ENCODE measurements at places on chromosomes 5 and 9.

GRCh38 chr5:163938595-163938994 lies 433.2 kb downstream of the MAT2B start:
- no peak for DNase-seq

- no peak for DNase-seq
These were observed 60.9 kb upstream of the IL17B start for GRCh38 chr5:149439899-149440542.

- no peak for DNase-seq
These were observed 159.1 kb downstream of the LURAP1L start for GRCh38 chr9:12933957-12934356.

DNA sequence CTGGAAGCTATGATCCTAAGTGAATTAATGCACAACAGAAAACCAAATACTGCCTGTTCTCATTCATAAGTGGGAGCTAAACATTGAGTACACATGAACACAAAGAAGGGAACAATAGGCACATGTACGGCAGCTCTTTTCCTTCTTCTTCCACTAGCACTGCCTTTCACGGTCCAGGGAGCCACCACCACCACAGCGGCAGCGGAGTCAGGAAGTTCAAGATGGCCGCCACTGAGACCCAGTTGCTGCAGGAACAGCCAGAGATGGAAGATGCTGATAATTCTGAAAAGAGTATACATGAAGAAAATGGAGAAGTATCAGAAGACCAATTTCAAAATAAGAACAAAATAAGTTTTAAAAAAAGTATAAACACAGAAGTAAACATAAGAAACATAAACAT lies 39.5 kb upstream of the TNFSF15 start:
- DNase-seq, result no peak

DNA sequence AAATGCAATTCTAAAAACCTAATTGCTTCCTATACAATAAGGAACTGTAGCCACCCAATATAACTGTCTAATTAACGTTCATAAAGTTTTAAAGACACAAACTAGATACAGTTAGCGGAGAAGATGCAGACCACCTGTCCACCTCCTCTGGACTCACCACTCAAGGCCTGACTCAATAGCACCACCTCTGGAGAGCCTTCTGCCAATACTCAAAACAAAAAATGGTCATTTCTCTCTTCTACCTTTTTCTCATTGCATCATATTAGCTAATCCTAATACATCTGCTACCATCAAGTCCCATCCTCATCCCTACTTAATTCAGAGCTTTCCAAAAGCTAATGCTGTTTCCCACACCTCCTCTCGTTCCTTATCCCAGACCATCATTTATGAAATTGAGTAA lies 159.9 kb downstream of the MLLT3 start:
- DNase-seq, result no peak

- no peak for DNase-seq
These were observed 38.6 kb downstream of the B4GALT1 start for GRCh38 chr9:33128570-33128969.

DNA sequence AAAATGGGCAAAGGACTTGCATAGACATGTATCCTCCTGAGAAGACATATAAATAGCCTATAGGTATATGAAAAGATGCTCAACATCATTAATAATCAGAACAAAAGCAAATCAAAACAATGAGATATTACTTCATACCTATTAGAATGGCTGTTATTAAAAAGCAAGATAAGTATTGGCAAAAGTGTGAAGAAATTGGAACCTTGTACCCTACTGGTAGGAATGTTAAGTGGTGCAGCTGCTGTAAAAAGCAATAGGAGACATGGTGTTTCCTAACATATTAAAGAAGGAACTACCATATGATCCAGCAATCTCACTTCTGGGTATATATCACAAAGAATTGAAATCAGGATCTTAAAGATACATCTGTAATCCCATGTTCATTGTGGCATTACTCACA lies 69.8 kb upstream of the PRR16 start:
- no peak for DNase-seq

DNA sequence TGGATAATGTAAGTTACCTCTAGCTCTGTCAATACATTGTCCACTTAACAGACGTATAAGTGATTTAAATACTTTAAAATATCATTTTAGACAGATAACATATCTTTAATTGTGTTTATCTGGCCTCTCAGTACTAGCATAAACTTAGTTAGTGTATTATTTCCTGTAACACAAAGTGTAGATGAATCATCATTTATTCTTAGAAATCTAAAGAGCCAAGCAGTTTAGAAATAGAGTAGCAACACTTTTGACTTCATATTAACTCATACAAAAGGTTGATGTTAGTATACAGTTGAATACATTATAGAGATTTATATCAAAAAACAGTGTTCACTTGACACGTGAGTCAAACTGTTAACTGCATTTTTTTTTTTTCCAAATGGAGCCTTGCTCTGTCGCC lies 18.0 kb downstream of the NCBP1 start:
- no peak for DNase-seq
